ENCODE measurements at places on chromosomes 1 and 21.

GRCh38 chr1:15540186-15540585 is 13.5 kb downstream of the DNAJC16 start:
- DNase-seq = no peak

- DNase-seq = no peak
Measured at GRCh38 chr1:114023377-114023776, 44.1 kb downstream of the OLFML3 start.

GRCh38 chr1:25520446-25521061 is 22.9 kb upstream of the LDLRAP1 start:
- DNase-seq = peak; percentile 15

GRCh38 chr21:42525029-42525581 is 11.5 kb downstream of the SLC37A1 start:
- no peak for DNase-seq

Data from NCI-H1417 treated with DMSO at 0.1 percent for 48 hours (cell line).